ENCODE measurements at places on chromosomes 16 and 17.

DNA sequence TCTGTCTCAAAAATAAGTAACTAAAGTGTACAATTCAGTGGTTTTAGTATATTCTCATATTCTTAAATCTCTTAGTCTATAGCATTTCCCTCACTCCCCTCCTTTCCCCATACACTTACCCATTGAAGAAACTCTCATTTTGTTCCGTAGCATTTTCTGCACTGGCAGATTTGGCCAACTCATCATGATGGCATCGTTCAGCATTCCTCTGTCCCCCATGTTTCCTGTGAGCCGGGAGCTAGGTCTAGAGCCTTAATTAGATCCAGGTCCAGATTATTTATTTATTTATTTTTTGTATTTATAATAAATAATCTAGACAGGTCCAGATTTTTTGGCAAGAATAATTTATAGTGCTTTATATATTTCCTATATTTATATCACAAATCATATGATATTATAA, 31.0 kb downstream of the HEATR3 start:
- no peak for ATAC-seq

GRCh38 chr16:57489229-57489628, 2.9 kb upstream of the DOK4 start:
- ATAC-seq: no peak

- no peak for ATAC-seq
Measured at GRCh38 chr16:16868727-16869126, 489.8 kb downstream of the NPIPA7 start.

DNA sequence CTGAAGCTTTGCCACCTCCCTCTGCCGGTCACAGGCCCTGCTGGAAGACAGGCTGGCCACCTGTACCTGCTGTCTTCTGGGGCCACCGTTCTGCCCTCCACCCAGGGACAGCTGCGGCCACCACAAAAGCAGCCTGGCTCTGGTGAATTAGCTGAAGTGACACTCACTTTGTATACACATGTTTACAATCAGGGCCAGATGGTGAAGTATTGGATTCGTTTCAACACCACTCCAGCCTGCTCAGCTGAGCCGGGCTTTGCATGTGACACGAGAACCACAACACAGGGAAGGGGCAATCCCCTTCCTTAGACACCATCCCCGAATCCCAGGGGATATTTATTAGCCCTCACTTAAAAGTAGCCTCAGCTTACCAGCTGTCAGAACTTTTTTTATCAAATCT, 191.5 kb upstream of the RPL38 start:
- ATAC-seq: no peak

DNA sequence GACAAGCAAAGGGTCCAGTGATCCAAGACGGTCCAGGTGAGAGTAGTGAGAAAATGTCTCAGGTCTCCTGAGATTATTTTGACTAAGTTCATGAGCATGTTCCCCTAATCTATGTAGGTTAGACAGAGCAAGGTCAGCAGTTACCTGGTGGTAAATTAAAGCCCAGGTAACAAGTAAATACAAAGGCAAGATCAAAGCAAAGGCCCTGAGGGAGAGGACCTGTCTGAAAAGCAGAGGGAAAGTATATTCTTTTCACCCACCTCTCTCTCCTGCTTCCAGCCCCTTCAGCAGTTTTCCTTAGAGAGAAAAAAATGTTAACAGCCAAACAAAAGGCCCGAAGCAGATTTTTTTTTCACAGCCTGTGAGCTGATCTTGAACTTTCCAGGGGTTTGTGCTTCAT, 302.7 kb downstream of the MAP2K6 start:
- no peak for ATAC-seq

GRCh38 chr17:65102788-65103187, 34.4 kb upstream of the RGS9 start:
- ATAC-seq: no peak

DNA sequence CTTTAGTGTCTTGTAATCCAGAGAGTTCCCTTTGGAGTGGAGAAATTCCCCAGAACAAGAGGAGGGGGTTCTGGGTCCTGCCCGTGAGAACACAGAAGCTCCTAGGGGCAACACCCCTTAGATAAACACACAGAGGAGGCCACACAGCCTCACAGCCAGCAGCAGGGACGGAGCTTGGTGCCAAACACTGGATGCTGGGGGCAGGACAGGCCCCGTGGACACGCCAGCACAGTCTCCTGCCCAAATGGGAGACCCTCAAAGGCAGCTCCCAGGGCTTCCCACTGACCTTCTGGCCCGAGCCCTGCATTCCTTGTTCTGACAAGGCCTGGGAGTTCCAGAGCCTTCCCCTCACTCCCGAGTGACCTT, 31.8 kb upstream of the JPH3 start:
- ATAC-seq: no peak

GRCh38 chr17:3893003-3893719, at the start of gene CAMKK1:
Gene CAMKK1, minus strand, starts transcription at chr17:3893053. Its CDS starts 7,366 bp downstream, at chr17:3885687.
- peak; percentile 86 for ATAC-seq

DNA sequence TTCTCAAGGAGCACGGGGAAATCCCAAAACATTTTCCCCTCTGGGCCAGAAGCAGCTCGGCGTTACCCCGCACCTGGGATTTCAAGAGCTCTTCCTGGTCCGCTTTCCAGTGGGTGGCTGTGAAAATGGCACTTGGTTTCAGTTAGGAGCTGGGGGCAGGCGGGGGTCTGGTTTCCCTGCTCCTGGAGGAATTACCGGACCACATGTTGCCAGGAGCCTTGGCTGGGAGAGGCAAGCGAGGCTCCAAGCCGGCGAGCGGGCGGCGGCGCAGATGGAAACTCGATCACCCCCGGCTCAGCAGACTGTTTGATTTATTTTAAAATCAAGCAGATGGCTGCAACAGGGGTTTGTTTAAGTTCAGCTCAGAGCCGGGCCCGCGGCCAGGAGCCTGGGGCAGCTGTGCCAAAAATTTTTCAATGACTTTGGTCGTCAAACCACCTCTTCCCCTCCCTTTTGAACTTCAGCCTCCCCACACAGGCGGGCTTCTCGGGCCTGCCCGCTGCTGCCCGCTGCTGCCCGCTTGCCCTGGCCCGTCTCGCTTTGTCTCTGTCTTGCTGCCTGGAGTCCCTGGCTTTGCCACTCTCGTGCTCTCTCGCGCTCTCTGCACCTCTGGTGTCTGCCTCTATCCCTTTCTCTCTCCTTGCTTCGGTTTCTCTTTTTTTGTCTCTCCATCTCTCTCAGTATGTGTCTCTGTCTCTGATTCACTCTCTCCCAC, 108.0 kb upstream of the CIBAR2 start:
- ATAC-seq: peak; percentile 83

DNA sequence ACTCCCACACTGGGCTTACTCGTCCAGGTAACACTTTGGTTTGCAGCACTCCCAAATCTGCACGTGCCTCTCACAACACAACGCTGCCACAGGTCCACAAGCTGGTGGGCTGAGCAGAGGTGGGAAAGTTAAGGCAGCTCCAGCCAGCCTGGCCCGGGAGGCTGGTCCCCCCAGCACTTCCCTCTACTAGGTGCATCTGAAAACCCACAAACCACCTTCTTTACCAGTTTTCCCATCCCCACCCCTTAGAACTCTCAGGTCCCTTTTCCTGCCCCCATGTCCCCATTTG, 1.4 kb upstream of the GAA start:
- ATAC-seq: no peak

DNA sequence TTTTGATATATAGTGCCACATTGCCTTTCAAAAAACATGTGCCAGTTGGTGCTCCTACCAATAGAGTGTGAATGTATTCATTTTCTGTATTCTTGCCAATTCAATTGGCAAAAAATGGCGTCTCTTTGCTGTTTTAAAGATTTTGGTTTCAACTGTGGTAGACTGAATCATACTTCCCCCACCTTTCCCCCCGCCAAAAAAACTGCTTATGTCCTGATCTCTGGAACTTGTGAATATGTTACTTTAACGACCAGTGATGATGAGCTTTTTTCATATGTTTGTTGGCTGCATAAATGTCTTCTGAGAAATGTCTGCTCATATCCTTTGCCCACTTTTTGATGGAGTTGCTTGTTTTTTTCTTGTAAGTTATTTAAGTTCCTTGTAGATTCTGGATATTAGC, 325.1 kb upstream of the KCNJ16 start:
- ATAC-seq: no peak

- ATAC-seq: no peak
Measured at GRCh38 chr17:33290253-33290652, 2.8 kb downstream of the ASIC2 start.

- ATAC-seq: no peak
Measured at GRCh38 chr16:56738221-56738620, 8.3 kb downstream of the NUP93 start.

DNA sequence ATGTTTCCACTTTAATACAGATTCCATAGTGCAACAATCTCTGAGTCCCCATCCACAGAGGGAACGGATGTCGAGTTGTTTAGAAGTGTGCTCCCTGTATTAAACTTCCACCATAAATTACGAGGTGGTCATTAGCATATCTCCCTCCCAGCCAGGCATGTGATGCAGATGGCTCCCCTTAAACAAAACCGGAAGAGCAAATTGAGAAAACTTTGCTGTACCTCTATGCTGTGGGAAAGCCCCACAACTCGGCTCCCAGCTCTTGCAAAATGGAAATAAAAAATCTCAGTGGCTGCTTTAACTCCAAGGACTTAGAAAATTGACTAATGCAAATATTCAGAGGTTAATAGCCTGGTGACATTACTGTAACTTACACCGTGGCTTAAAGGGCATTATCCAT, 290.9 kb downstream of the MAF start:
- ATAC-seq: no peak

- ATAC-seq: no peak
Measured at GRCh38 chr17:72588961-72589360, 468.1 kb downstream of the SOX9 start.

- ATAC-seq: no peak
Measured at GRCh38 chr16:4313563-4314531, 2.0 kb upstream of the GLIS2 start.

GRCh38 chr16:66036793-66037715, 329.4 kb upstream of the CDH5 start:
- ATAC-seq: peak; percentile 80

GRCh38 chr16:13344001-13344400, 442.6 kb downstream of the SHISA9 start:
- ATAC-seq: no peak

- ATAC-seq: no peak
Measured at GRCh38 chr17:34710226-34710625, 130.8 kb downstream of the TMEM132E start.
